ENCODE measurements at places on chromosomes 1 and 21. TPM values are rescaled to one million over a fixed set of nuclear protein-coding genes. Genes with fewer than 3 reads are reported as not detected.

DNA sequence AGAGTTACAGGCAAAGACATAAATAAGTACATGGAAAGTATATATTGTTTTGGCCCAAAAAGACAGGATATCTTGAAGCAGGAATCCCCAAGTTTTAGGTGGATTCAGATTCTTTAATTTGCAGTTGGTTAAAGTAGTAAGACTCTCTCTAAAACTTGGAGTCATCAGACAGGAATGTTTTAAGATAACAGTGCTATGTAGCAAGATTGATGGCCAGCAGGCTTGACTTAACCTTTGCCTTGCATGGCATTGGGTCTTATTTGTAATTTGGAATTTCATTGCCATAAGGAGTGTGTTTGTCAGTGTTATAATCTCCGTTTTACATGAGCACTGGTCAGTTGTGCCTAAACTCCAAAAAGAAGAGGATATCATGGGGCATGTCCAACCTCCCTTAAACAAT lies 727.6 kb upstream of the CHRM3 start:
- DNase-seq, result no peak

The COG2 gene
- total RNA-seq, result 35.5 TPM

DNA sequence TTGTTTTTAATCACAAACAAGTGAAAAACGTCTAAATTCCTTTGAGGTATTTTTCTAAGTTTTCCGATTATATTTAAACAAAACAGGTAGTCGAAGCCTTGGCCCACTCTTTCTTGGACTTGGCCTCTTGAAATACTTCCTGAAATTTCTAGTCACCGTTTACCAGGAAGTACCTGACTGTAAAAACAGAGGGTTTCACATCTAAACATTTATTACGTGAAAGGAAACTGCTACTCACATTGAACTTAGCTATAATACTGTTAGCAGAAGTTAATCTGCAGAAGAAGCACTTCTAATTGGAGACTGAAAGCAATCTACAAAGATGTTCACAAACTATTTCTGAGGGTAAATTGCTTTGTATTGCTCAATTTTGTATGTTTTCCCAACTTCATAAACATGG lies 526.0 kb upstream of the ADGRL4 start:
- no peak for DNase-seq

DNA sequence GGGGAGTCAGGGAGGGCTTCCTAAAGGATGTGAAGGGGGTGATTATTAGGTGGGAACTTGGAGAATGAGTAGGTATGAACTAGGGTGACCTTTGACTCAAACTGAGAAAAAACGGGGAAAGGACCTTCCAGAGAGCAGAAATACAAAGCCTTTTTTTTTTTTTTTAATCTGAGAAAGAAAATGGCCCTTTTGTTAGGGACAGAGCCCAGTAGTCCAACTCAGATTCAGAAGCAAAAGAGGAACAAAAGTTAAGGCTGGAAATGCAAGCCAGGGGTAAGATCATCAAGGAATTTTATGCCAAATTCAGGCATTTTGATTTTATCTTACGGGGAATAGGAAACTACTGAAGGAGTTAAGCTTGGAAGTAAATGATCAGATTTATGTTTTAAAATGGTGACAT lies 96.0 kb upstream of the SMYD2 start:
- no peak for DNase-seq

DNA sequence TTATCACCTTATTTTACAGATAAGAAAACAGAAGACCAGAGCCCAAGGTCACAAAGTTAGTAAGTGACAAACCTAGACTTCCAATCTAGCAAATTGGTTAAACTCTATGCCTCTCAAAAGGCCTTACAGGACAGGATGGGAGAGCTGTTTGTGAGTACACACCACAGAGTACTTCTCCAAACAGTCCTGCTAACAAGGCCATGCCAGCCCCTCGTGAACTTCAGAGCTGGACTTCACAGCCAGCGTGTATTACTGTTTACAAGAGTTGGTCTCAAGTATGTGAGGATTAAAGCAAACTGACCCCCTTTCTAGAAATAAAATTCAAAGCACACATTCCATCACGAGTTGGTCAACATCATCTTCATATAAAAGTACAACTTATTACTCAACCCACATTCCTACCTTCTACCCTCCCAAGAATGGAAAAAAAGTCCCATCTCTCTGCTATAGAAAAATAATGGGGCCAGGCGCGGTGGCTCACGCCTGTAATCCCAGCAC lies 19.8 kb upstream of the UBR4 start:
- DNase-seq, result no peak

GRCh38 chr1:229885568-229886495 lies 181.2 kb upstream of the GALNT2 start:
- DNase-seq, result no peak

DNA sequence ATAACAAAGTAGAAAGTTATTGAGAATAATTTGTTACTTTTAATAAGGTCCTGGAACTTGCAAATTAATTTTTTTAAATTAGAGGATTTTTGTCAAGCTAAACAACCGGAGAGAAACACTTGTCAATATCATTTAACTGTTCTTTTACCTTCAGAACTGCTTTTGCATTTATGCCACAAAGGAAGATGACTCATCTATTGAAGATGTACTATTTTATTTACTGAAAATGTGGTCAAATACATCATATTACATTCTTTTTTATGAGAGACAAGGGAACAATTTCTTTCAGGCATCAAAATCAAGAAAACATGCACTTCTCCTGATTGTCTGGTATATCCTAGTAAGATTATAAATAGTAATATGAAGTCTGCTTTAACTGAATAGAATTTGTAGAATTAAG lies 558.2 kb upstream of the PRMT6 start:
- DNase-seq, result no peak

The C1orf210 gene
- not detected for total RNA-seq

DNA sequence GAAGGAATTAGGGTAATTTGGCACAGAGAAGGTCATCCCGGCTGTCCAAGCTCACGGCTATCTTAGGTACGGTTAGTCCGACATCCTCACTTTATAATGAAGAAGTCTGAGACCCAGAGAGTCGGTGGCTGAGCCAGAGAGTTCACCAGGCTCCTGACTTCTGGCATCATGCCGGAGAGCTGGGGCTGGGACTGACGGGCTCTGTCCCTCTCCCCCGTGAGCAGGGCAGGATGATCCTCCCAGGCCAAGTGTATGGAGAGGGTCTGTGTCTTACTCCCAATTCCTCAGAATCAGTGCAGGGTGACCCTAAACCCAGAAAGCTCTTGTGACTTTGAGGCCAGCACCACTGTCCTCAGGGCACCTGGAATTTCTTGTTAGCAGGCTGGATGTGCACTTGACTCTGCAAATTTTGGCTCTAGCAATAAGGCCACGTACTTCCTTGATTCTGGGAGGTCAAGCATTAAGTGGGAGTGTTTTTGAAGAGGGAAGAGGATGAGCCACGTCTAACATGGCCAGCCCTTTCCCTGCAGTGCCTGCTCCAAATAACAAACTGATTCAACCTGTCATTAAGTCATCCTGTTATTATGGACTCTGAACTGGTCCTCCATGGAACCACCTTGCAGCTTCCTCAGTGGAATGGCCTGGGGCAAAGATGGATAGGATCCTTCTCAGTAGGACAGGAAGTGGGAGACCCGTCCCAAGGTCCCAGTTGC lies 20.8 kb upstream of the BTG2 start:
- no peak for DNase-seq
